ENCODE measurements at places on chromosomes 7 and 10.

DNA sequence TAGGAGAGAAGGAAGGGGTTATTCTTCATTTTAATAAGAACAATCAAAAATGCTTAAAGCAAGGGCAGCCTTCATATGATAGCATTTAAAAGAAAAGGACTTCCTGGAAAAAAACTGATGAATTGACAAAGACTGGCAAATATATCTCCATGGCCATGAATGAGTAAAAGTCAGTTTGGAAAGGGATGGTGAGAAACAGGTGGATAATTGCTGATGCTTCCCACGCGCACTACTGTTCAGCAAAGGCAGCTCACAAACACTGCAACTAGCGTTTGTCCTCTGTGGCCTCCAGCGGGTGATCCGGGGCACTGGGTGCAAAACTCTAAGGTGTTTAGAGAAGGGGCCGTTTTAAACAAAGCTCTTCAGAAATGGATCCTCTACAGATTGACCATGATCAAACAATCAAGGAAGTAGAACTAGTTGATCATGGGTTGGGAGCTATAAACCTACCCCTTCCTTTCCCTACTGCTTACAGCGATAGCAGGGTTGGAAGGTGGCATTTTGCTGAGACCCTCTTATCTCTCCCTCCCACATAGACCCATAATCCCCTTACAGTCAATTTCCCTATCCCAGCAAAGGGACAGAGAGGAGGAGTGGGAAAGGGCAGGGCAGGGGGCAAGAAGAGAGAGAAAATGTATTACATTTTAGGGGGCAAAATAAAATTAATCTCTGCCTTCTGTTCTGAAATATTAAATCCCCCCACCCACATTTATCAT lies 53.8 kb downstream of the SMURF1 start:
- DNase-seq: no peak

- peak; percentile 55 for DNase-seq
Measured at GRCh38 chr7:128783143-128783861, 7.7 kb upstream of the OPN1SW start.

DNA sequence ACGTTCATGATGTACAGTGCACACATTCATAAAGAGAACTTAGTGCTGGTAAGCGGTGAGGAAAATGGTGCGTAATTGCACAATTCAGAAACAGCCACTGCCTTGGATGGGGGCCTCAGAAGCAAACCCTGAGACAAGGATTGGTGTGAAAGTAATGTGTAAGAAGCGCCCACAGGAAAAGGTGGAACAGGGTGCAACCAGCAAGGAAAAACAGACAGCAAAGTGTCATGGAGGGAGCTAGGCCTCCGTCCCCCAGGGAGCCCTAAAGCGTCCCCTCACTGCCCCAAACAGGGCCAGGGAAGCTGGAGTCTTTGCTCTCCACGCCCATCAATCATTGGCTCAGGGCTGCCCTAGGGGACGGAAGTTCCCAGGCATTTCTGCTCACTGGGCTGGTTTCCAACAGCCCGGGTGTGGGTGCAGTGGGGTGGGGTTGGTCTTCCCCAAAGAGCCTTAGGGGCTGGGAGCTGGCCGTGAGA lies 9.6 kb upstream of the C10orf105 start:
- no peak for DNase-seq

- no peak for DNase-seq
Measured at GRCh38 chr7:90957883-90958282, 306.4 kb upstream of the FZD1 start.

GRCh38 chr7:47414342-47415317 lies 167.3 kb downstream of the TNS3 start:
- DNase-seq: no peak

DNA sequence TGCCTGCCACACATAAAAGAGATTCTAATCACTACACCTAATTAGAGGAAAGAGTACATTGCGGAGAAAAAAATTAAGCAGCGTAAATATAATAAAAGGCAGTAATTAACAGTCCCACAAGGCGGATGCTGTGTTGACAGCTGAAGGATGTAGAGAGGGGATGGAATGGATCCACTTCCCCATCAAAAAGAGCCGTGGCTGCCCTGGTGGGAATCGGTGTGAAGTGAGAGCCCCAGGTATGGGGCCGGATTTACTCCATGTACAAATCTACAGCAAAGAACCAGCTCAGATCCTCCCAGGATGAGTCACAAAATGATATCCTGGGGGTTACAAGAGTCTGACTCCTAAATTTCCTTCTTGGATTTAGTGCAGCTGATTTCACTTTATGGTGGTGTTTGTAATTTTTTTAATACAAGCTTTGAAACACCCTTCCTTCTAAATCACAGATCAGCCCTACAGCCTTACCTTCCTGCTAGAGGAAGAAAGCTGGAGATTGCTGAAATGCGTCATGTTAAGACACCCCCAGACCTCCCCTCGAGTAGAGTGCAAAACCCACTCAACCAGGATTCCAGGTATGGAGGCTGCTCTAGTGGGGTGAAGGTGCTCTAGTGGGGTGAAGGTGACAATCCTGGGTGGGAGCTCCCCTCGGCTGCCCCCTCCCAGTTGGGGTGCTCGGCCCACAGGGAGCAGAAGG lies 398.4 kb downstream of the PLXNA4 start:
- DNase-seq: no peak

DNA sequence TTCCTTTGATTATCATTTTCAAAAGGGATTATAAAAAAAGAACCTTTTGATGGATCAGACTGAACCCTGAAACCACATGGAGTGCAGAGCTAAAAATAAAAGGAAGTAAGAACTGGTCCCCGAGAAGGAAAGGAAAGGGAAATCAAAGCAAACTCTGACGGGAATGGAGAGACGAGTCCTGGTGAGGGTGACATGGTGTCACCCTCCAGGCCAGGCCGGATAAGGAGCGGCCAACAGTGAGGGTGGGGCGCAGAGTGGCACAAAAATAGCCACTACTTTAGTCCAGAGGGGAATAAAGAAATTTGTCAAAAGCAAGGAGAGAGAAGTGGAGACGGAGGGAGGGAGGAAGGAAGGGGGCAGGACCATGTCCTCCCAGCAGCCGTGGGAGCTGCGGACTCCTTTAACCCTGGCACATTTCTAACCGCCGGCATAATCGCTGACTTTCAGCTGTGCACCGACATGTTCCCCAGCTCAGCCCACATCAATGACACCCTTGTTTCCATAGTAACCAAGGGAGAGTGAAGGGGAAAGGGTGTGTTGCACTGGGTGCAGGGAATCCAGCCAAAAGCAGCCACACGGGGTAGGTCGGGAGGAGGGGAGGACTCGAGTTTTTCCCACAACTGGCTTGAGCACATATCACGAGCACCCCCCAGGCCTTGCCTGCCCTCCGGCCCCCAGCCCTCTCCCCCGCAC lies 29.7 kb downstream of the TRIM8 start:
- DNase-seq: no peak

- no peak for DNase-seq
Measured at GRCh38 chr7:111090846-111091245, at the start of gene LRRN3. Gene LRRN3 (plus strand): TSS chr7:111091127. CDS start chr7:111122773, 31,646 bp downstream.

GRCh38 chr7:45435846-45436245 lies 138.3 kb upstream of the ADCY1 start:
- peak; percentile 20 for DNase-seq

DNA sequence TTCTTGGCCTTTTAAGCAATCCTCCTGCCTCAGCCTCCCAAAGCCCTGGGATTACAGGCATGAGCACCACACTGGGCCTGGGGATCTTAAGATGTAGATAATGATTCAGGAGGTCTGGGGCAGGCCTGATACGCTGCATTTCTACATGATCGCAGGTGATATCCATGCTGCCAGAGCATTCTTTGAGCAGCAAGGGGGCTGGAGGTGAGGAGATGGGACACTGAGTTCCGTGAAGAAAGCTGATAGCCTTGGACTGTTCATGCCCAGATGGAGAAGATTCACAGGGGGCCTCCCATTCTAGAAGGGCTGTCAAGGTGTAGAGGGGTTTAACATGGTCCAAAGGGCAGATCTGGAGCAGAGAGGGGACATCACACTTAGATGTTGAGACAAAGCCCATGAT lies 480.3 kb downstream of the RPS24 start:
- DNase-seq: no peak

DNA sequence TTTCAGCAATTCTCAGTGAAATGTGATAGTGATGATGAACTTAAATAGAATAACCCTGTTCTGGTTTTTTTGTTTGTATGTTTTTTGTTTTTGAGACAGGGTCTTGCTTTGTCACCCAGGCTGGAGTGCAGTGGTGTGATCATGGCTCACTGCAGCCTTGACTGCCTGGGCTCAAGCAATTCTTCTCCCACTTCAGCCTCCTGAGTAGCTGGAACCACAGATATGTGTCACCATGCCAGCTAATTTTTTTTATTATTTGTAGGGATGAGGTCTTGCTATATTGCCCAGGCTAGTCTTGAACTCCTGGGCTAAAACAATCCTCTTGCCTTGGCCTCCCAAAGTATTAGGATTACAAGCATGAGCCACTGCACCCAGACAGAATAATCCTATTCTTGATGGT lies 14.3 kb upstream of the COL17A1 start:
- no peak for DNase-seq

GRCh38 chr7:25954395-25954794 lies 197.6 kb upstream of the NFE2L3 start:
- no peak for DNase-seq

DNA sequence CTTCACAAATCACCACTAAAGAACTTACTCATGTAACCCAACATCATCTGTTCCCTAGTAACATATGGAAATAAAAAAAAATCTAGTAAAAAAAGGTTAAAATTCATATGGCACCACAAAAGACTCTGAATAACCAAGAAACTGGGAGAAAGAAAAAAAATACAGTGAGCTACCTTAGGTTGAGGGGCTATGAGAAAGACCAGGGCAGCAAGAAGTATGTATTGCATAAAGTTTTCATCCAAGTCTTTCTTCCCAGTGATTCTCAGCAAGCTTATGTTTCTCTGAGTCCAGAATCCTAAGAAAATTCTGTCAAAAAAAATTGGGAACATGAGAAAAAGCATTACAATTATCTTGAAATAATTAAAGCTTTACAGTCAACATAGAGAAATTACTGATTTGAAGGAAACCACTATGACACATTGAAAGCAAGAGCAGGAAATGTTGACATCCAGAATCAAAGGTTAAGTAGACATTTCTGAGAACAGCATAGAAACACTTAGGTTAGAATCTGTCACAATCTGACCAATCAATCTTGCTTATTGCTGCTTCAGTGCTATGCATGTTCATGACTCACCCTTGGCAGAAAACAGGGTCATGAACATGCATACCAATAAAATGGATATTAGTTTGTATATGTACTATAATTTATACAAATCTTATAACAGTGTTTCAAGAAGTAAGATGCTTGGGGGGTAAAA lies 494.0 kb upstream of the POT1 start:
- no peak for DNase-seq

DNA sequence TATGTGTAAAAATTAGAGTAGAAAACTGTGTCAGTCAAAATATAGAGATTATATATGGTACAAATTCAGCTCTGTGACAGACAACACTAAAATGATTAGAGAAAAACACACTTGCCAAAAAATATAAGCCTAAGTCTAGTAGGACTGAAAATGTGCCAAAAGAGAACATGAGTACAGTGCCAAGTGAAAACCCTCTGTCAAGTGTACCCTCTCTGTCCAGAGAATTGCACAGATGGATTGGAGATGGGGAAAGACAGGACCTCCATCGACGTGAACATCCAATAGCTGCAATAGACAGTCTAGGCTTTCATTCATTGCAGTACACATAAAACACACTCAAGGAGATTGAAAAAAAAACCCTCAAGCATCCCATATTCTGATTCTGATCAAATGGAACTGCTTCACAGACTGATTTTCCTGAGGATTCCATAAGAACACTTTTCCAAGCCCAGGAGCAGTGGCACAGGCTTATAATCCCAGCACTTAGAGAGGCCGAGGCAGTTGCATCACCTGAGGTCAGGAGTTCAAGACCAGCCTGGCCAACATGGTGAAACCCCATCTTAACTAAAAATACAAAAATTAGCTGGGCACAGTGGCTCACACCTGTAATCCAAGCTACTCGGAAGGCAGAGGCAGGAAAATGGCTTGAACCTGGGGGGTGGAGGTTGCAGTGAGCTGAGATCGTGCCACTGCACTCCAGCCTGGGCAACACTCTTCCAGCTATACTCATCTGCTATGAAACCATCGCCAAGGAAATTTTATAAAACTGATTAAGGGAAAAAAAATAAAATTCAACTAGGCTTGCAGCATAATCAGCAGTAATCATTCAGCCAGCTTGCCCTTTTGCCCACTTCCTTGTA lies 110.0 kb upstream of the TRIM24 start:
- no peak for DNase-seq

- no peak for DNase-seq
Measured at GRCh38 chr10:112526139-112526538, 79.1 kb downstream of the VTI1A start.

DNA sequence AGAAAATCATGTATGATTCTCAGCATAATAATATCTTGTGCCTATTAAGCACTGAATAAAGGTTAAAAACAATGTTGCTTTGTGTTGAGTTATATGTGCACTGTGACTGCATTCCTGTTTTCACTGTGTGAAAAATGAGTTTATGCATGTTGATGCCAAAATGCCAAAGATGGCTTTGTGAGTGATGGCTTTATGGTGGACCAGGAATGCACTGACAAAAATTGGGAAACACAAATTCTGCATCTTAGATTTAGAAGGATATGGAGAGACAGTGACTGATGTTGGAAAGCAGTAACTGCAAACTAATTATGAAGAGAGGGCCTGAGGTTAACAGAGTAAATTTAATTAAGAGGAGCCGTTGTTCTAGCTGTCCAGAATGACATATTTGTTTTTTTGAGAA lies 440.4 kb downstream of the KIF20B start:
- DNase-seq: no peak

DNA sequence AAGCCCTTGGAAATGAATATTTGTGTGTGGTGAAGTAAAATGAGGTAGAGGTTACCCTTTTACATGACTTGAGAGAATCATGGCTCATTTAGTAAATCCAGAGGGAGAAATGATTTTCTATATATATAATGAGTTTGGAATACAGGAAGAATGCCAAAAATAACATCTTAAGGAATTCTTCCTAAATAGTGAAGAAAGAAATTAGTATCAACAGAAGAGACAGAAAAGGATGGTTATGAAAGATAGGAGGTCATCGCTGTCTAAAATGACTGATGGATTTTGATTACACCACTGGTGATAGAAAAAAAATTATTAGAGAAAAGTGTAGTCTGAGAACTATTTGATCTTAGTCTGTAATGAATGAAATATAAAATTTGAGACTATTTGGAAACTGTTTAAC lies 283.0 kb downstream of the ADK start:
- no peak for DNase-seq

GRCh38 chr10:2949948-2950354 lies 117.4 kb upstream of the PFKP start:
- DNase-seq: peak; percentile 47

DNA sequence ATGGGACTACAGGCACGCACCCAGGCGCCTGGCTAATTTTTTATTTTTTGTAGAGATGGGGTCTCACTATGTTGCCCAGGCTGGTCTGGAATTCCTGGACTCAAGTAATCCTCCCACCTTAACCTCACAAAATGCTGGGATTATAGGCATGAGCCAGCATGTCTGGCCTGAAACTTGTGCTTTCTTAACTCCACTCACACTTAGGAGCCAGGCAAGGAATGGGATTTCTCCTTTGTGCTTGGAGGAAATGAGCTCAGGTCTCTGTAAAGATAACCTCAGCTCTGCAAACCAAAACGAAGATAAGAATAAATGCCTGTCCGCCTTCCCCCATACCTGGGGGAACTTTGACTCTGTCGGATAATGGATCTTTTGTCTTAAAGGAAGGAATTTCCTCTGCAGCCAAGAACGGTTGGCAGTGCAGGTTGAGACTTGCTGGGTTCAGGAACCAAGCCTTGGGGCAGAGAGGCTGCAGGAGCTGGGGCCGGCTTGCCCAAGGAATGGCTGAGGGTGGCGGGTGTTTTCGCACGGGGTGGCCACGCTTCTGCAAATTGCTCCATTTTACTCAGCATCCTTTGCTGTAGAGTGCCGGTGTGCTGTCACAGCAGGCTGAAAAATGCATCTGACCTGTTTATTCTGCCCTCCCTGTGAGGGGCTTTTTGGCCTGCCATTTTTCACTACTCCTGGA lies 174.2 kb downstream of the KIAA1217 start:
- DNase-seq: no peak

Measured in Panc1 (cell line).